Large intestine (tissue), 12 donors: ENCODE measurements at places on chromosomes 12 and 14. TPM values are rescaled to one million over a fixed set of nuclear protein-coding genes. Genes with fewer than 3 reads are reported as not detected.
A peak's percentile ranks its signal among the peaks of the same experiment; 100 is the strongest.

Gene OTOGL
- 0.22 TPM for polyA plus RNA-seq

Gene SYCP3
- polyA plus RNA-seq = 1.7 TPM

GRCh38 chr12:25689996-25690501 lies 137.0 kb upstream of the LMNTD1 start:
- H3K27me3 ChIP-seq = no peaks in the 10 kb centered on the region
- no peaks in the 10 kb centered on the region for H3K36me3 ChIP-seq
- no peak overlapping the region for H3K4me3 ChIP-seq
- H3K27ac ChIP-seq = no peak overlapping the region

- H3K4me1 ChIP-seq = no peaks in the 10 kb centered on the region
- H3K36me3 ChIP-seq = no peaks in the 10 kb centered on the region
- H3K27me3 ChIP-seq = no peaks in the 10 kb centered on the region
- DNase-seq = no peak
- H3K27ac ChIP-seq = no peak overlapping the region
- H3K4me3 ChIP-seq = no peak overlapping the region
Measured at GRCh38 chr12:9762369-9762768, 1.7 kb upstream of the CD69 start.

- no peak overlapping the region for H3K4me3 ChIP-seq
- no peaks in the 10 kb centered on the region for H3K27me3 ChIP-seq
- H3K4me1 ChIP-seq = peaks cover 40% of the 10 kb centered on the region
Measured at GRCh38 chr14:22794551-22794951, 20.7 kb downstream of the SLC7A7 start.

GRCh38 chr14:81382517-81383225 lies 17.5 kb downstream of the STON2 start:
- no peak overlapping the region for H3K4me3 ChIP-seq
- no peak overlapping the region for H3K27ac ChIP-seq
- no peak for DNase-seq

DNA sequence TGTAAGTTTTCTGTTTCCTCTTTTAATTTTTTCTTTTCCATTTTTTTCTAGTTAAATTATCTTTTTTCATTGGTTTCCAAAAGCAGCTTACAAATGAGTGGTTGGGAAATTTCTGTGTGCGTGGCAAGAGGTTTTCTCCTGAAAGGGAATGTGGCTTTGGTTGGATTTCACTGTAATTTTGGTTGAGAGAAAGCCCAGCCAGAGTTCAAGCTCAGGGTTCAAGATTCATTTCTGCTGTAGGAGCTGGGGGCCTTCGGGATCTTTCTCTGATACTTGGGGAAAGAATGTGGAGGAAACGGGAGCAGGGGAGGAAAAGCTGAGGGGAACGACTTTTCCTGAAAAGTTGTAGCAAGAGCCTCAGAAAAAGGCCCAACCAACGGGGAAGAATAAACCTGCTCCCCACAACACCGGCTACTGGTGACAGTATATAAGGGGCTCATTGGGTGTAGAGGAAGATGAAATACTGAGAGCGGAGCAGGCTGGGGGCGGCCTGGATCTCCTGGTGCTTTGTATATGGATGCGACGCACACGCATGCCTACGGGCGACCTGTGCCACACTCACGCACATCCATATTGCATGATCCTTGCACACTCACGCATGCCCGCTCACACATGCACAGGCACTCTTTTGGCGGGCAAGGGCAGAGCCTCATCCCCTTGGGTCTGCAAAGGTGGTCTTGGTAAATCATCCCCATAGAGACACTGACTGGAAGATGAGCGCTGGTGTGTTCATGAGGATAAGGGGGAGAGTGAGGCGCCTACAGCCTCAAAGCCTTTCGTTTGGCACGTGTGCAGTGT lies 1.9 kb downstream of the HOXC10 start:
- H3K4me3 ChIP-seq = no peak overlapping the region
- no peaks in the 10 kb centered on the region for H3K36me3 ChIP-seq
- no peak for DNase-seq
- H3K27me3 ChIP-seq = peaks cover 99% of the 10 kb centered on the region
- H3K27ac ChIP-seq = no peak overlapping the region

DNA sequence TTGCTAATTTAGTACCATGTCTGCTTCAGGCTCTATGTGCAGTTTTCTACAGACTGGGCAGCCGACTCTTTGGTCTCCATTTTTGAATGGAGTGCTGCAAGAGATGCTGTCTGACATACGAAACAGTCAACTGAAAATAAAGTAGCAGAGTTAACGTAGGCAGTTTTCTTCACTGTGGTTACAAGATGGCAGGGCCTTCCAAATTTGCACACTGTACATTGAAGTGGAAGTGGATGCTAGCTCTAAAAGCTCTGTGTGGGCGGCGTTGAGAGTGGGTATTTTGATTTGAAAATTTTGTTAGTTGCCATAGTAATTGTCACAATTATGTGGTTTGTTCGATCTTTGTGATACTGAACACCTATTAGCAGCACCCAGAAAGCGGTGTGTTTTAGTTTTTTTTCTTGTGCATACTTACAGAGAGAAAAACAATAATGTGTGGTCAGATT lies 154.9 kb upstream of the ATP2B1 start:
- H3K4me3 ChIP-seq = no peak overlapping the region
- H3K27ac ChIP-seq = no peak overlapping the region
- no peak for DNase-seq
- no peaks in the 10 kb centered on the region for H3K27me3 ChIP-seq
- no peaks in the 10 kb centered on the region for H3K36me3 ChIP-seq

- no peak overlapping the region for H3K4me3 ChIP-seq
- no peaks in the 10 kb centered on the region for H3K36me3 ChIP-seq
- H3K27ac ChIP-seq = no peak overlapping the region
- no peak for DNase-seq
- H3K27me3 ChIP-seq = no peaks in the 10 kb centered on the region
Measured at GRCh38 chr12:71688961-71689570, 3.2 kb downstream of the TMEM19 start.

DNA sequence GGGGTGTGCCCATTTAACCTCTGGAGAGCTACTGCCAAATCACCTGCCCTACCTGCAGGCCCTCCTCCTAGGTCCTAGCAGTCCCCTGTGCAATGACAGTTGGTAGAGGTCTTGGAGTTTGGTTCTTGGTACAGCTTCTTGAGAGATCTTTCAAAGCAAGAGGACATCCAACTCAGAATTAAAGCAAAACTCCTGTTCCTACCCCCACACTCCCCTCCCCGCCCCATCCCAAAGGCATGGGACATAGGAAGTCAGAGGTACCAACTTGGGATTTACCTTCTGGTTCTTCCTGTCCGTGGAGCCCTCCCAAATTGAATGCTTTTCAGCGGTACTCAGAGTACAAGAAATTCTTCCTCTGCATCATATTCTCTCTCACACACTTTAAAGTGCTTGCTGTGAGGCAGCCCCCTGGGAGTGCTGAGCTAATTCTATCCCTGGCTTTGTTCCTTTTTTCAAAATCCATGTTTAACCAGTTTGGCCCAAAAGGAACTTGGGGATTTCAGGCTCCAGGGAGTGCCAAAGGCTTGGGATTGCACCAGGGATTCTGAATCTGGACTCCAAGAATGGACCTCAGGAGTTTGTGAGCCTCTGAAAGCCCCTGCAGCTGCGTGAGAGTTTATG lies 40.8 kb downstream of the GALNT16 start:
- H3K27ac ChIP-seq = no peak overlapping the region
- no peaks in the 10 kb centered on the region for H3K4me1 ChIP-seq
- no peaks in the 10 kb centered on the region for H3K36me3 ChIP-seq
- H3K27me3 ChIP-seq = no peaks in the 10 kb centered on the region

DNA sequence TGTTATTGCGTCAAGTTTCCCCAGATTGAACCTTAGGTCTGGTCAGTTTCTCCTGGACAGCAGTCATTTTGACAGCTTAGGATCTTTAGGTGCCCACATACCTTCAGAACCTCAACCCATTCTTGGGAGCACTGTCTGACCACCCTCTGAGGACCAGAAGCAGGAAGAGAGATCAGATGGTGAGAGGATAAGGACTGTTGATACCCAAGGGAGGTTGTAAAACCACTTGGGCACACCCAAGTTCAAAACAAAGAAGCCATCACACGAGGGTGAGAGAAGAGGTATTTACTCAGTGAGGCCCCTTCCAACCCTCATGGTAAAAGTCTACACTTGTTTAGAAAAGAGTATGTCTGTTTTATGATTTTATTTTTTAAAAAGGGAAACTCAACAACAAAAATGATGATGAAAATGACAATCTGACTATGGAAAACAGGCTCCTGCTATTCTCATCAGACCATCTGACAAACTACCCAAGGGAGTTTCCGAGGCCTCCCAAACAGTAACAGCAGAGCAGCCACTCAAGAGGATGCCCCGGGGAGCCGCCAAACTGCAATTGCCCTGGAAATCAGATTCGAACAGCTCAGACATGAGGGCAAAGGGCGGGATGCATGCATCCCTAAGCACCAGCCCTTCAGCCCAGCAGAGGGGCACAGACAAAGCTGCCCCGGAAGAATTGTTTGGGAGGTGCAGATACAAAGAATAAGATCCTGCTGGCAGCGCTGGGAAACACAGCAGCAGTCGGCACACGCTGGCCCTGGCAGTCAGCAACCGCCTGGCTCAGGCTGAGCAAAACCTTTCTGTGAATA lies 162.6 kb upstream of the PLEKHG7 start:
- no peak overlapping the region for H3K4me3 ChIP-seq
- DNase-seq = no peak
- H3K27ac ChIP-seq = peak overlapping the region; percentile 72
- H3K27me3 ChIP-seq = no peaks in the 10 kb centered on the region
- no peaks in the 10 kb centered on the region for H3K36me3 ChIP-seq

- peak; percentile 95 for DNase-seq
- no peaks in the 10 kb centered on the region for H3K4me1 ChIP-seq
- peak overlapping the region; percentile 92 for H3K27ac ChIP-seq
- H3K4me3 ChIP-seq = no peak overlapping the region
- H3K27me3 ChIP-seq = no peaks in the 10 kb centered on the region
Measured at GRCh38 chr12:31749024-31749704, 20.3 kb upstream of the AMN1 start.

- H3K27ac ChIP-seq = no peak overlapping the region
- H3K4me3 ChIP-seq = no peak overlapping the region
- peak; percentile 26 for DNase-seq
- H3K27me3 ChIP-seq = no peaks in the 10 kb centered on the region
- H3K4me1 ChIP-seq = no peaks in the 10 kb centered on the region
Measured at GRCh38 chr14:91911474-91912032, 35.9 kb downstream of the FBLN5 start.

GRCh38 chr12:104738331-104738730 lies 219.8 kb downstream of the SLC41A2 start:
- no peaks in the 10 kb centered on the region for H3K27me3 ChIP-seq
- no peaks in the 10 kb centered on the region for H3K36me3 ChIP-seq
- H3K4me1 ChIP-seq = no peaks in the 10 kb centered on the region
- no peak overlapping the region for H3K4me3 ChIP-seq
- no peak overlapping the region for H3K27ac ChIP-seq

DNA sequence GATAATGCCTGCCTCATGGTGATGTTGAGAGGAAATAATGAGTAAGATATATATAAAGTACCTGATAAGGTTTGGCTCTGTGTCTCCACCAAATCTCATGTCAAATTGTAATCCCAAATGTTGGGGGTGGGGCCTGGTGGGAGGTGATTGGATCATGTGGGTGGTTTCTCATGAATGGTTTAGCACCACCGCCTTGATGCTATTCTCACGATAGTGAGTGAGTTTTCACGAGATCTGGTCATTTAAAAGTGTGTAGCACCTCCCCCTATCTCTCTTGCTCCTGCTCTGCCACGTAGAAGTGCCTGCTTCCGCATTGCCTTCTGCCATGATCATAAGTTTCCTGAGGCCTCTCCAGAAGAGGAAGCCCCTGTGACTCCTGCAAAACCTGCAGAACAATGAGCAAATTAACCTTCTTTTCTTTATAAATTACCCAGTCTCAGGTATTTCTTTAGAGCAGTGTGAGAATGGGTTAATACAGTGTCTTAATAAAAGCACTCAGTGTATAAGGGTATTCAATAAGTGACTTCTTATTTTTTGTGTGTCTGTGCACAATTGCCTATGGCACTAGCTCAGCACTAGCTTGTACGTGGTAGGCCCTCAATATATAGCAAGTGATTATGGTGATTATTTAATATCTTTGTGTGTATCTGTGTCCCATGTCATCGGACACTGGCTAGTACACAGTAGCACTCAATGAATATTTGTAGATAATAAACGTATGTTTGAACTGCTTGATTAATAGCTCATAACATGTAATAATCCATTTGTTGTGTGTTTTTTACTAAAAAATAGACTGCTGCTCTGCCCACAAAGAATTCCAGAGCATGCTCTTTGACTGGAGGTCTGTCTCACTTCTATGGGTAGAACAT lies 138.1 kb upstream of the LMNTD1 start:
- H3K36me3 ChIP-seq = no peaks in the 10 kb centered on the region
- DNase-seq = no peak
- H3K4me3 ChIP-seq = no peak overlapping the region
- H3K27me3 ChIP-seq = no peaks in the 10 kb centered on the region
- peaks cover 15% of the 10 kb centered on the region for H3K4me1 ChIP-seq

DNA sequence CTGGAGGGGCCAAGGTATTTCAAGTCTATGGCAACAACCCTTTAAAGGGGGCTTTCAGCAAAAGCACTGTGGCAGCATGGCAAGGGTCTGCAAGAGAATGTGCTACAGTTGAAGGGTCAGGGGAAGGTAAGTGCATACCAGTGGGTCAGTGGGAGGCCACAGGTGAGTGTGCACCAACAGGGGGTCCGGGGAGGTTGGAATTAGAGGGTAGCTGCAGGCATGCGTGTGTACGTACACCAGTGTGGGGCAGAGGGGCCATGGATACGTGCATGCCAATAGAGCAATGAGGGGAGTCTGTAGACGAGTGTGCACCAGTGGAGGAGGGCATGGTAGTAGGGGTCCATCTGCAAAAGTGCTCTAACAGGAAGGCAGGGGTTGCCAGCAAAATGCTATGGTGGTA lies 448.9 kb downstream of the NAV3 start:
- no peaks in the 10 kb centered on the region for H3K36me3 ChIP-seq
- peak overlapping the region; percentile 77 for H3K27ac ChIP-seq
- DNase-seq = no peak
- H3K4me3 ChIP-seq = no peak overlapping the region
- no peaks in the 10 kb centered on the region for H3K27me3 ChIP-seq

GRCh38 chr12:124938108-124938507 lies 23.7 kb upstream of the UBC start:
- no peaks in the 10 kb centered on the region for H3K36me3 ChIP-seq
- no peak overlapping the region for H3K4me3 ChIP-seq
- no peak for DNase-seq
- H3K27ac ChIP-seq = no peak overlapping the region
